GM19239 (cell line): ENCODE measurements at places on chromosomes 5 and 9.

DNA sequence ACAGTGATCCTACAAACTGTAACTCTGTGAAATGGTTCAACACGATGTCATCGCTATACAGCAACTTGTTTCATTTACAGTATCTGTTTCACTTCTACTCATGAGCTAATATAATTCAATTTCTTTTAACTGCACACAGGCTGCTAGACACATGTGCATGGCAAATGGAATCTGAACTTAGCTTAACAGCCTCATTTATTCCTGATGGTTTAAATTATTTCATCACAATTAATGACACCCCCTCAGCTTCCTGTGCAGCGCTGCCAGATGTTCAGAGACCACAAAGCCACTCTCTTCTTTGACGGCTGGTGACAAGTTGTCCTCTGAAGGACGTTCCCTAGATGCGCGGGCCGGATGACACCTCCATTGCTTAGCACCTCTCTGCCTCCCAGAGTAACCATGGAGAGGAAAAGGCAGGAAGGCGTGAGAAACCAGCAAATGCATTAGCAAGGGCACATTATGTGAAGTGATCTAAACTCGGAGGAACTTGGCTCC lies 191.1 kb downstream of the BNC2 start:
- no peak for DNase-seq

- DNase-seq: no peak
These were observed 59.3 kb downstream of the AHRR start for GRCh38 chr5:380701-381309.

- DNase-seq: no peak
These were observed 4.0 kb upstream of the VCAN start for GRCh38 chr5:83467371-83468035.

GRCh38 chr9:128276008-128276573 lies at the start of gene SWI5:
TSS of gene SWI5 (plus strand) at chr9:128276276.
- DNase-seq: peak; percentile 90

DNA sequence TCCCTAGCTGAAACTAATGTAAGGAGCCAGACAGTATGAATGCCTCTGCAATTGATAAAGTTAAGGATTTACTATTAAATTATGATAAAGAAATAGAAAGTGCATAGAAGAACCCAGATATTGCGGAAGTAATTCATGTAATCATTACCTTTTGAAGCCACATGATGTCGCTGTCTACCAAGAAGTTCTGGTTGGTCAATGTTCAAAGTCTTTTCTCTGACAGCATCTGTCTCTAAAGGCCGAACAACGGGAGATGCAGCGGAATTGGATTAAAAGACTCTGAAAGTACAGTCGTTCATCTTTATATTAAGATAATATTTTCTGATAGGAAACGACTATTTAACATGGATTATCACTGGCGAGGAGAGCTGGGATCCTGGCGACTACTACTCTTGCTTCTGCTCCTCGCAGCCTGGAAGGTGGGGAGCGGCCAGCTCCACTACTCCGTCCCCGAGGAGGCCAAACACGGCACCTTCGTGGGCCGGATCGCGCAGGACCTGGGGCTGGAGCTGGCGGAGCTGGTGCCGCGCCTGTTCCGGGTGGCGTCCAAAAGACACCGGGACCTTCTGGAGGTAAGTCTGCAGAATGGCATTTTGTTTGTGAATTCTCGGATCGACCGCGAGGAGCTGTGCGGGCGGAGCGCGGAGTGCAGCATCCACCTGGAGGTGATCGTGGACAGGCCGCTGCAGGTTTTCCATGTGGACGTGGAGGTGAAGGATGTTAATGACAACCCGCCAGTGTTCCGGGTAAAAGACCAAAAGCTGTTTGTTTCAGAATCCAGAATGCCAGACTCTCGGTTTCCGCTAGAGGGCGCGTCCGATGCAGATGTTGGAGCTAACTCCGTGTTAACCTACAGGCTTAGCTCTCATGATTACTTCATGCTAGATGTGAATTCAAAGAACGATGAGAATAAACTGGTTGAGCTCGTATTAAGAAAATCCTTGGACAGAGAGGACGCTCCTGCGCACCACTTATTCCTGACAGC lies at the start of gene PCDHA8:
PCDHA8 (plus strand) TSS at position 210 of the 985 bp plus-strand sequence; CDS start at position 345, 135 bp downstream.
- no peak for DNase-seq

DNA sequence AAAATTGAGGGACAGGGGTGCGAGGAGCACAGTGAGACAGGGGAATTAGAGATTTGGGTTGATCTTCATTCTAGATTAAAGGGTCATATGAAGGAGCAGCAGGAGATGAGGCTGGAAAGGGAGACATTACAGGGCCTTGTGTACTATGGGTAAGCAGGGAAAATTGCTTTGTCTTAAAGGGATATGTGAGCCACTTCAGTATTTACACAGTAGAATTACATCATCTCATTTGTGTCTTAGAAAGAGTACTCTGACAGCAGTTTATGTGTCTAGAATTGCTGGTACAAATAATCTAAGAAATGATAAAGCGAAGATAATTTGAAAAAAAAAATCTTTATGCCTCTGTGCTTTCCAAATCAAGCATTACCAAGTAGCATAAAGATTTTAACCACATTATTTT lies 287.0 kb upstream of the ARRDC3 start:
- DNase-seq: no peak

GRCh38 chr5:123000731-123001130 lies 35.8 kb downstream of the PPIC start:
- no peak for DNase-seq

GRCh38 chr5:6576861-6577501 lies 55.9 kb downstream of the NSUN2 start:
- peak; percentile 47 for DNase-seq
